T-helper 1 cell (primary cell): ENCODE measurements at places on chromosomes 12 and 14.
A peak's percentile ranks its signal among the peaks of the same experiment; 100 is the strongest.

GRCh38 chr14:27916326-27916725, 850.3 kb upstream of the FOXG1 start:
- no peak for DNase-seq

- no peak for DNase-seq
Measured at GRCh38 chr14:23538785-23539184, 12.8 kb downstream of the ZFHX2 start.

DNA sequence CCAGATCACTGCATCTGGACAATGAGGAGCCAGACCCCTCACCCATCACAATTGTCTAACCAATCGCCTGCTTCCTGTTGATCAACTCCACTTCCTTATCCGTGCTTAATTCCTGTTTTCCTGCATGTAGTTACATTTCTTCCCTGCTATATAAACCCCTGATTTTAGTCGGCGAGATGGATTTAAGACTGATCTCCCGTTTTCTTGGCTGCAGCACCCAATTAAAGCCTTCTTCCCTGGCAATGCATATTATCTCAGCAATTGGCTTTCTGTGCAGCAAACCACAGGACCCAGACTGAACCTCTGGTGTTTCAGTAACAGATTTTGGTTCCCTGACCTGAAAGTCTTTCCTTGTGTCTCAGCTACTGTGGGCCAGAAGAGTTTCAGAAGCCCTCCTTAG, 272.3 kb downstream of the IPO8 start:
- DNase-seq: no peak

DNA sequence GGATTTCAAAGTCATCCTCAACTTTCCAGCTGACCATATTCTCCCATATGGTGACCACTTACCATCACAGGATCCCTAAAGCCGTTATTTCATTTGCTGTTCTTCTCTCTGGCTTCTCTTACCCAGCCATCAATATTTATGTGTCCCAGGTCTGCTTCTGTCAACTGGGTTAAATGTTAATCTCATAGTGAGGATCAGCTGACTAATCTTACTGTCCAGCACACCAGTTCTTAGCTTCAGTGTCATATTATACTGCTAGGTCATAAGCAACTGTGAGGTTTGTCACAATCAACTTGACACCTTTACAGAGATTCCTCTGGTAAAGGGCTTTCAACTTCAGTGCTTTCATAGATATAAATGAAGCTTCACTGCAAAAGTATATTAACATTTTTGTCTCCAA, 294.4 kb downstream of the DIO2 start:
- DNase-seq: no peak

DNA sequence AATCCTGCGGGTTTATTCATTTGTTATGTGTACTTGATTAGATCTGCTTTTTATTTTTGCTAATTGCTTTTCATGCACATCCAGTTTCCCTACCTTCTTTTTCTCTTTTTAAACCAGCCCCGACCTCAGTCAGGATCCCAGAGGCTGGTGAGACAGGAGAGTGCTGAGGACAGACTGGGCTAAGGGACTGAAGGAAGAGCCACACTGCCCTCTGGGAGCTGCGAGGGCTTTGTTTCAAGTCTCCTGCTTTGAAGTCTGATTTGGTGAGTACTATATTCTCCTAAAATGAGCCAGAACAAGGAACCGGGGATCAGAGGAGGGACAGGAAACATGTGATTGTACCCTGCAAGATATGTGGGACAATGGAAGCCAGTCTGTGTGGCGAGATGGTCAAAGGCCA, 23.9 kb downstream of the PRICKLE1 start:
- no peak for DNase-seq

GRCh38 chr14:89027097-89027740, 202.8 kb downstream of the TTC8 start:
- peak; percentile 28 for DNase-seq

GRCh38 chr12:50111395-50111692, 692 bp upstream of the COX14 start:
- DNase-seq: no peak
